ENCODE measurements at places on chromosomes 4 and X.

DNA sequence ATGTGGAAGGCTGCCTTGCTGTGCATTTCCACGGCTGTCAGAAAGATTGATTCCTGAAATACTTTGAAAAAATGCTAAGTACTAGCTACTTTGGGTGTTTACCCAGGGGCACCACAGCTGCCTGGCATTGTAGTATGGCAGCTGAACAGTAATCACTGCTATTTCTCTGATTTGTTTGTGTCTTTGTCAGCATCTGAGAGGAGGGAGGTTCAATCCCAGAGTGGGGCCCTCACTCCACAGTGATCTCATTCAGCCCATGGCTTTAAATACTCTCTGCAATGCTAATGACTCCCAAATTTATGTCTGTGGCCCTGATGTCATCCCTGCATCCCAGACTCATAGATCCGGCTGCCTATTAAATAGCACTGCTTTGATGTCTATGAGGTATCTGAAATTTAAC lies 575.3 kb upstream of the MAGEB2 start:
- DNase-seq, result no peak

GRCh38 chr4:30182786-30183185 lies 537.4 kb upstream of the PCDH7 start:
- DNase-seq, result no peak

DNA sequence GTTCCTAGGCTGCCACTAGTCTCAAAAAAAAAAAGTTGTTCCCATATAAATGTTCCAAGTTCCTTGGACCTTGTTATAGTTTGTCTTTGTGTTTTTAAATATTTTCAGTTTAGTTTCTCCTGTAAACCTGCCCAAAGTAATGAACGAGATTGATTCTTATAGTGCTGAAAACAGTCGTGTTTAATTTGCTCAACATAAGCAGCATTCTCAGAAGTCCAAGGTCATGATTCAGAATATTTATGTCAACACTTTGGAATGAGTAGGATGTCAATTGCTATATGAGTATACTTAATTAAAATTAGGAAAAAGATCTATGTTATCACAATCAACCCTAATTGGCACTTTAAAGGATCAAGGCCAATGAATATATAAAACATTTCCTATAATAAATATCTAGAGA lies 510.9 kb downstream of the PPP4R3C start:
- no peak for DNase-seq

- no peak for DNase-seq
Measured at GRCh38 chrX:22383988-22384387, 111.3 kb downstream of the CBLL2 start.

DNA sequence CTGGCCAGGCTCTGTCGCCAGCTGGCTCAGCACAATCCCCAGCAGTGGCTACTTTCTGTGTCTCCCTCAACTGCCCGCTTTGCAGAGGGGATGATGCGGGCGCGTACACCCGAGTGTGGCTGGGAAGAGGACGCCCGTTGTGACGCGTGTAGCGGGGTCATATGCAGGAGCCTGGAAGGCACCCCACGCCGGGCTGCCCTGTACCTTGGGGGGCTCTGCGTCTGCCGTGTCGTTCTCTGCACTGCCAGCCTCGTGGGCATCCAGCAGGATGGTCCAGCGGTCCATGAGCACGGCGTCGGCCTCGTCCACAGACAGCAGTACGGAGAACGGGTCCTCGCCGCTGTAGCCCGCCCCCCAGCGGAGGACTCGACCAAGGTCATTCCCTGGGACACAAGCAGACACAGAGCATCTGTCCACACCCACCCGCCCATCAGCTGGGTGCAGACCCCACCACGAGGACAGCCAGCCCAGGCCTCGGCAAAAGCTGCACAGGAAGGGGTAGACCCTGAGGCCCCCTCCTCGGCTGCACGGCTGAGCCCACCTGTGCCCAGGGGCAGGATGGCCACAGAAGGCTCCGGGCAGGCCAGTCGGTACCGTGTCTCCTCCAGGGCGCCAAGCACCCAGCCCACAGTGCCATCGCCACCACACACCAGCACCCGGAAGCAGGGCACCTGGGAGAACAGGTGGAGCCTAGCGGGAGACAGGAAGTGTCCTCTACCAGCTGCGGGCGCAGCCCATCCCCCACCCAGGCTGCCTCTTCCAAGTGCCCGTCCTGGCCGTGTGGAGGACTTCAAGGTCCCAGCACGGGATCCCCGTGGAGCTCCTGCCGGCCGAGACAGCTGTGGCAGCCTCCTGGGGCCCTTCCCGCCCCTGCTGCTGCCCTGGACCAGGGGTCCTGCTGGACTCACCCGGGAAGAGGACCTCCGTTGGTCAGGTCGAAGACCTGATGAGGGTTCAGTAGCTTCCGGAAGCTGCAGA lies 10.8 kb downstream of the DGKQ start:
- no peak for DNase-seq

GRCh38 chrX:769796-770195 lies 139.2 kb downstream of the SHOX start:
- DNase-seq, result no peak

DNA sequence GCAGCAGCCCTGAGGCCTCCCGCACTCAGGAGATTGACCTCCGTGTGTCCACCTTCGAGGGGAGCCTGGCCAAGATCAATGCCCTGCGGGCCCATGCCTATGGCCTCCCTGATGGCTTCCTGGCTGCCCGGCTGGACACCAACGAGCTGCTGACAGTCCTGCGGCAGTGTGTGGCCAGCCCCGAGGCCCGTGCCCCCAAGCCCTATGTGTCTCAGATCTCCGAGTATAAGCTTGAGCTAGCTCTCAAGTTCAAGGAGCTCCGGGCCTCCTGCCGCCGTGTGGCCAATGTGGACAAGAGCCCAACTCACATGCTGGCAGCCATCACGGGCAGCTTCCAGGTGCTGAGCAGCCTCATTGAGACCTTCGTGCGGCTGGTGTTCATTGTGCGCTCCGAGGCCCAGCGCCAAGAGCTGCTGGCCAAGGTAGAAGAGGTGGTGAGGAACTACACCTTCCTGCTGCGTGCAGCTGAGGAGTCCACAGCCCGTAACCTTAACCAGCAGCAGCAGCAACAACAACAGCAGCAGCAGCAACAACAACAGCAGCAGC lies 25.5 kb upstream of the PRPS1 start:
- no peak for DNase-seq

DNA sequence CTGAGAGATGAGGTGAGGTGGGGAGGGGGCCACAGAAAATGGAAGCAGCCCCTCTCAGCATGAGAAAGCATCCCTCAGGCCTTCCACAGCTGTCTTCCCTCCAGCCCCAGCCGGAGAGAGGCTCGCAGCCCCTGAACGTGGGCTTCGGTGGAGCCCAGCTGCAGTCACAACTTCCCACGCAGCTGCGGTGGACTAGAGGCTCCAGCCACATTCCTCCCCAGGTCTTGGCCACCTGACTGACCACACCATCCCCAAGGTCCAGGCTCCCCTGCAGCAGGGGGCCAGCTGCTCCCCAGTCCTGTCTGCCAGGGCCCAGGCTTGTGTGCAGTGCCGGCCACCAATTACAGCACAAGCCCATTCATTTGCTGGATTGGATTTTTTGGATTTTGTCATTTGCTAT lies 212.3 kb upstream of the BCOR start:
- DNase-seq, result no peak

GRCh38 chrX:150616179-150616862 lies 47.9 kb downstream of the MTM1 start:
- no peak for DNase-seq

DNA sequence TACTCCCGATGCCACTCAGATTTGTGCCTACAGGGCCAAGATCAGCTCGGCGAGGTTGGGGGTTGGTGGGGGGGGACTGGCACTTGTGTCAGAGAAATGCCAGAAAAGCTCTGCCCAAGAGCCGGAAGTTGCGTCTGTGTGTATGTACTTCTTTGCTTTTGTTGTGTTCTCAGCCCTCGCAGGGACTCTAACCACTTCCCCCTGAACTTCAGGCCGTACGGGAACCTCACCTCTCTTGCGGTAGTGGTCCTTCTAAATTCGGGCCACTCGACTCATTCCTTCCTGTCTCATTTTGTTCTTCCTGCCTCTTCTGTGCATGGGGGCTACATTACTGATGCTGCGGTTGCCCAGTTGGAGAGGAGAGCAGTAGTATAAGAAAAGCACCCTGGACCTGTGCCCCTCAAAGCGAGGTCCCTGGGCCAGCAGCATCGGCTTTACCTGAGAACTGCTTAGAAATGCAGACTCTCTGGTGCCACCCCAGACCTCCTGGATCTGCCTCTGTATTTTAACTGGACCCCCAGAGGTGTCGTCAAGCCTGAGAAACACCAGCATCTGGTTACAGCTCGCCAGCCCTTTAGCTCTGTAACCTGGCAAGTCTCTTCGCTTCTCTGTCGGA lies 146.3 kb upstream of the RPS6KA3 start:
- no peak for DNase-seq

- DNase-seq, result no peak
Measured at GRCh38 chr4:39928538-39928937, 49.2 kb downstream of the PDS5A start.

DNA sequence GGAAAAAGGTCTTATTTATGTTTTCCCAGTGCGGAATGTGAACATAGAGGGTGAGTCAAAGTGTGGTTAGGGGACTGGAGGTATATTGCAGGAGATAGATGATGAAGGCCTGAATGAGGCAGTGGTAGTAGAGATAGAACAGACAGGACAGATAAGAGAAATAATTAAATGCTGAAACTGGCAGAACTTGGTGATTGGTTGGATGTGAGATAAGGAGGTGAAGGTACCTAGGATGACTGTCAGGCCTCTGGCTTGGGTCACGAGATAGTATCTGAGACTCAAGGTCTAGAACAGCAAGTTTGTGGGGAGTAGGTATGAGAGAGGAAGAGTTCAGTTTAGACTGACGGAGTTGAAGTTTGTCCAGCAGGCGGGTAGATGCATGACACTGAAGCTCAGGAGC lies 3.5 kb downstream of the MND1 start:
- DNase-seq, result no peak

- no peak for DNase-seq
Measured at GRCh38 chr4:70722199-70722791, 531 bp downstream of the RUFY3 start.

- no peak for DNase-seq
Measured at GRCh38 chrX:17567187-17567586, 170.1 kb upstream of the SCML1 start.

- DNase-seq, result no peak
Measured at GRCh38 chr4:168604496-168605373, 107.9 kb downstream of the PALLD start.

GRCh38 chrX:25968920-25969319 lies 169.2 kb upstream of the MAGEB18 start:
- no peak for DNase-seq

DNA sequence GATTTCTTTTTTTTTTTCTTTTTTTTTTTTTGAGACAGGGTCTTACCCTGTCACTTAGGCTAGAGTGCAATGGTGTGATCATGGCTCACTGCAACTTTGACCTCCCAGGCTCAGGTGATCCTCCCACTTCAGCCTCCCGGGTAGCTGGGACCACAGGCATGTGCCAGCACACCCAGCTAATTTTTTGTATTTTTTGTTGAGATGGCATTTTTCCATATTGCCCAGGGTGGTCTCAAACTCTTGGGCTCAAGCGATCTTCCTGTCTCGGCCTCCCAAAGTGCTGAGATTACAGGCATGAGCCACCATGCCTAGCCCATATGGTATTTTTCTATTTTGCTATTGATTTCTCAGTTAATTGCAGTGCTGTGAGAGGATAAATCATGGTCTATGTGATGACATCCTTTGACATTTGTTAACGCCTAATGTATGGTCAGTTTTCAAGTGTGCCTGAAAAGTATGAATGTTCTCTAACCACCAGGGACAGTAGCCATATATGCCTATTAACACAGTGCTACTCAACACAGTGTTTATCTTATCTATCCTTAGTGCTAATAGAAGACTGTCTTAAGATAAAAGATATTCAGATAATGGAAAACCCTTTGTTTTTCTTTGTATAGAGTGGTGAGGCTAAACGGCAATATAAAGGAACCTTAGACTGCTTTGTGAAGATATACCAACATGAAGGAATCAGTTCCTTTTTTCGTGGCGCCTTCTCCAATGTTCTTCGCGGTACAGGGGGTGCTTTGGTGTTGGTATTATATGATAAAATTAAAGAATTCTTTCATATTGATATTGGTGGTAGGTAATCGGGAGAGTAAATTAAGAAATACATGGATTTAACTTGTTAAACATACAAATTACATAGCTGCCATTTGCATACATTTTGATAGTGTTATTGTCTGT lies 9.1 kb upstream of the HSPA4L start:
- DNase-seq, result no peak

DNA sequence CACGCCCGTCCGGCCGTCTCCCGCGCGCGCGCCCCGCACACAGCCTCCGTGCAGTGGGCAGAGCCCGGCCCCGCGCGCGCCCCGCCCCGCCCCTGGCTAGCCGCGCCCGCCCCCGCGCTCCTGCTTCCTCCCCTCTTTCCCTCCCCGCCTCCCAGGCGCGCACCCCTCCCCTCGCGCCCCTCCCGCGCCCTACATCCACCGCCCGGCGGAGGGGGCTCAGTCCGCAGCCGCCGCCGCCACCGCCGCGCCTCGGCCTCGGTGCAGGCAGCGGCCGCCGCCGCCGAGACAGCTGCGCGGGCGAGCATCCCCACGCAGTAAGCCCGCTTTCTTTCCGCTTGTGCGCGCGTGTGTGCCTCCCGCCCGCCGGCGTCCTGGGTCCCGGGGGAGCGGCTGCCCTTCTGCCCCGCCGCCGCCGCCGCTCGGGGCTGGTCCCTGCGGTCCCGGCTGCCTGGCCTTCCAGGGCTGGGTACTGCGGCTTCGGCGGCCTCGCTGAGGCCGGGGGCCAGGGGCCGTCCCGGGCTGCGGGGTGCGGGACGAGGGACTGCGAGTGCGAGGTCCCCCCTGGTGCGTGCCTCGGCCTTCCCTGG lies at the start of gene FHL1:
TSS of gene FHL1 (plus strand) at position 219 of the 587 bp plus-strand sequence.
- no peak for DNase-seq

DNA sequence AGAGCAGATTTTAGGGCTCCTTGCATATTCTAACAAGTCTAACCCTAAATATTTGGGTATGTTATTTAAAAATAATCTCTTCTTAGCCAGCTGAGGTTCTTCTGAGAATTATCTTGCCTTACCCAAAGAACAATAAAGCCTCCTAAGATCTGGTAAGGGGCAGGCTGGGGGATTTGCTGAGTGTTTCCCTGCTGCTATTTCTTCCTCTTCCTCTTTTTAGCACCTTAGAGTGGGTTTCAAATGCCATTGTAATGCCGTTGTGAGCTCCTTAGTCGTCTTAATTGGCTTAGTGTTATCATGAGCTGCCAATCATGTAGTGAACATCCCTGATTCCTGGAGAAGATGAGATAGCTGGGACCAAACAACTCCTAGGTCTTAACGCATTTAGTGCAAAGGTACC lies 15.4 kb downstream of the STOX2 start:
- DNase-seq, result no peak

GRCh38 chrX:40736170-40736505 lies 796 bp upstream of the MED14 start:
- DNase-seq, result no peak

- no peak for DNase-seq
Measured at GRCh38 chrX:125205918-125206665, 113.6 kb upstream of the TEX13C start.
